ENCODE measurements at places on chromosomes 2 and 18.

GRCh38 chr2:28292491-28292890, 100.2 kb upstream of the FOSL2 start:
- DNase-seq = no peak

GRCh38 chr2:10392951-10393639, 55.0 kb downstream of the ODC1 start:
- no peak for DNase-seq

DNA sequence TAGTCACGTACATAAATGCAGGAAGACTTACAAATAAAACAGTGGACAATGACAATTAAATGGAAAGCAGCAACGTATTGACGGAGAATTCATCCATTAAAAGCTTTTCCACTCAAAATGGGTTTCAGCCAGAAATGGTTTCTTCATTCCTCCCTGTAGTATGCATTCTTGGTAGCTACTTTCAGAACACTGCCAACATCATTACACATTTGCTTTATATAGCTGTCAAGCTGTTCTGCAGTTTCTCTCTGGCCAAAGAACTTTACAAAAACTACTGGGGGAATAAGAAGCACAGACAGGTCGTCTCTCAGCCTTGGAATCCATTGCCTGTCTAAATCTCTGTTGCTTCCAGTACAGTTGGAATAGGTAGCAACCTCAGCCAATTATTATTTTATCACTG, 84.1 kb upstream of the NCKAP5 start:
- no peak for DNase-seq

DNA sequence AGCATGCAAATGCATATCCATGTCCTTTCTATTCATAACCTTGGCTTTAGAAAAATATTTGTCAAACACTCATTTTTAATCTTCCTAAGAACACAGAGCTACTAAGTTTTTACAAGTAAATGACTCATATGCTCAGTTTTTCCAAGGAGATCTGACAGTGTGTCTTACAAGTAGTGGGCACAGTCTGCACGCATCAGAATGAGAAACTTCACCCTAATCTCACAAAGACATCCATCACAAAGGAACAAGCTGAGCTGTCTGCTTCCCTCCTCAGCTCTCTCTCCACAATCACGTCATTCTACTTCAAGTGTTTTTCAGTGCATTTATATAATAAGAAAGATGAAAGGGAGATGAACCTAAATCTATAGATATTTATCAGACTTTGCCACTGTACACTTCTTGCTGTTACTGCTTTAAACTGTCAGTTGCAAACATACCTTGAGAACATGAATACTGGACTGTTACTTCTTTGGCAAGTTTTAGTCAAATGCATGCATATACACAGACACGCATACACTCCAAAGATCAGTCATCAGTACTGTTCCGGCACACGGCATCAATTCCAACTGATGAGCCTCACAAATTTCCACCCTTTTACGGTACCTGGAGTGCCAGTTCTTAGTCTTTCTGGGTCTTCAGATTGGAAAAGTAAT, 75.7 kb downstream of the RBMS1 start:
- DNase-seq = no peak

- DNase-seq = no peak
Observed at GRCh38 chr2:240333985-240334384, 101.5 kb upstream of the GPC1 start.

DNA sequence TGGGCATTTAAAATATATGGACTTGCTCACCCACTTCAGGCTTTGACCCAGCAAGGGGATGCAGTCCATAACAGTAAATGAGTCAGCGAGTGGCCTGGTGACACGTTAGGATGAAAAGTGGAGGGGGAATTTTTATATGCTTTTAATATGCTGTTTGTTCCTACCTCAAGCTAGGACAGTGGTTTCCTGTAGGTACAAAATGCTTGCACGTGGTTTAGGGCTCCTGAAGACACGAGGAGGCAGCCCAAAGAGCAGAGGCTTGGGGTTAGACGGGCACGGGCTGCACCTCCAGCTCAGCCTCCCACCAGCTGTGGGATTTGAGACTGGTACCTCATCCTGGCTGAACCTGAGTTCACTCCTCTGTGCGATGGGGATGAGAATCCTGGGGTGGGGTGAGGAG, 306.2 kb upstream of the CXCR4 start:
- no peak for DNase-seq

DNA sequence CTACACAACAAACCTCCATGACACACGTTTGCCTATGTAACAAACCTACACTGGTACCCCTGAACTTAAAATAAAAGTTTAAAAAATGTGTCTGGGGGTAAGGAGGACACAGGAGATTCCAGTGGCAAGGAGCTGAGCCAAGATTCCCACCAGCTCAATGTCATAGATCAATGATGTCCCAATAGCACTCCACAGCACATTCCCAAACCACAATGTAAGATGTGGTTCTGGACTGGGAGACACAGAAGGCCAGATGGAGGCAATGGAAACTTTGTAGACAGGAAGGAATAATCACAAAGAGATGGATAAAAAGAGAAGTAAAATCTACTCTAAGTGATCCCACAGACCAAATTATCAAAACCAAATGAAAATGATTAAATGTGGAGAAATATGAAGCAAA, 312.4 kb upstream of the SOX11 start:
- no peak for DNase-seq

DNA sequence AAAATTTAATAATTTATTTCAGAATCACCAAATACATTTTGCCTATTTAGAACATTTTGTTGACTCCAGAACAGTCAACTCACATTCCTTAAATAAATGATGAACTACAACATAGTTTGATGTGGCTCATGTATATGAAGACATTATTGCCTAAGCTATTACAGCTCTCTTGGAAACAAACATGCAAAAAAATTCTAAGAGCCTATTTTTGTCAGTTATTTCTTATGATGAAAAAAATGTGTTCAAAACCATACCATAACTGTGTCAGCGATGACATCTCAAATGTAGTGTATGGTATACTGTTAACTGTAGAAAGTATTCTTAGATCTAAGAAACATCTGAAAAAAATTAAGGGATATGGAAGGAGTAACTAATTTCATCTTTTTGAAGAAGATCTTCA, 6.3 kb upstream of the EMILIN2 start:
- no peak for DNase-seq

- no peak for DNase-seq
Observed at GRCh38 chr2:175168564-175168945, 552 bp upstream of the ATF2 start.

DNA sequence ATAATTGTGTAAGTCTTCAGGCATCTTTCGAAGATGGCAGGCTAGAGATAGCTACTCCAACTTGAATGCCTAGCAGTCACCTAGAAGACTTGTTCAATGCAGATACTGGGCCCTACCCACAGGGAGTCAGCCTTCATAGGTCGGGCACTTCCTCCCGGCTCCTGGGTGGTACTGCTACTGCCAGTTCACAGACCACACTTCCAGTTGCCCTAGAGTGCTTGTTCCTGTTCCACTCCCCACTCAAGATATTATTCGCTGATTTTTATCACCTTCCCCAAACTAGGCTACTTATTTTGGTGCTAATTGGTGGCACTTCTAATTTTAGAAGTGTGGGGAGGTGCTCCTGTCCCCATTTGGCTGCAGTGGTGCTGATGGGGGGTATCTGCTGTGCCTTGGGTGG, 34.2 kb downstream of the INPP4A start:
- no peak for DNase-seq

GRCh38 chr2:241161646-241162281, 11.5 kb downstream of the PPP1R7 start:
- no peak for DNase-seq

- no peak for DNase-seq
Observed at GRCh38 chr18:45282101-45282812, 333.0 kb upstream of the SLC14A2 start.

- no peak for DNase-seq
Observed at GRCh38 chr2:112059671-112060070, 4.6 kb downstream of the TMEM87B start.

GRCh38 chr18:51575171-51575570, 377.7 kb upstream of the MEX3C start:
- DNase-seq = no peak

DNA sequence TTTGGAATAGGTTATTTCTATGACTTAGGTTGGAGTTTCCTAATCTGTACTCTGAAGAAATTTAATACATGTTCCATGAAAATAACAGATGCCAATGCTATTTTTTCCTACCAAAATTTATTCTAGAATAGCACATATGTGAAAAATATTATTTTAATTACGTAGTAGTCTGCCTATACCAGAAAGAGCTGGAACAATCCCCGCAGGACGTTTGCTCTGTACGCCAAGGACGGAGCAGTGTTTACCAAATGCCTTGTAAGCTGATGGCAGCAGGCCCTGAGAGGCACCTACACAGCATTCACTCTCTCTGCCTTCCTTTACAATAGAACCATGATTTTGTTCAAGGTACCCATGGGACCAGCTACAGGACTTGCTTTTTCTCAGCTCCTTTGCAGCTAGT, 16.8 kb upstream of the SLC1A4 start:
- no peak for DNase-seq

DNA sequence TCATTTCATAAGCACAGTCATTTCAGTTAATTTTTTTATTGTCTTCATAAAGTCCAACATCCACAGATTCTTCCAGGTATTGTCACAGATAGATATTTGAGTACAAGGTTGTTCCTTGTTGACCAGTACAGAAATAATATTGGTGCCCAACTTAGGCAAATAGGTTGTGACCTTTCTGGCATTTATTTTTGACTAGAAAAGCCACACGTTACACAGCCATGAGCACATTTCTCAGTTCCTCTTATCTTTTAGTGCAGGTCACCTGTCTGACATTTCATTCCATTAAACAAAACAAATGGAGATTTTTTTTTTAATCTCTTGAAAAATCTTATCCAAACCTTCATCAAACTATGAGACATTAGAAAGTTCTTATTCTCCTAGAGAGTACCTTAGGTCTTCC, 428.8 kb downstream of the ZNF521 start:
- DNase-seq = no peak

DNA sequence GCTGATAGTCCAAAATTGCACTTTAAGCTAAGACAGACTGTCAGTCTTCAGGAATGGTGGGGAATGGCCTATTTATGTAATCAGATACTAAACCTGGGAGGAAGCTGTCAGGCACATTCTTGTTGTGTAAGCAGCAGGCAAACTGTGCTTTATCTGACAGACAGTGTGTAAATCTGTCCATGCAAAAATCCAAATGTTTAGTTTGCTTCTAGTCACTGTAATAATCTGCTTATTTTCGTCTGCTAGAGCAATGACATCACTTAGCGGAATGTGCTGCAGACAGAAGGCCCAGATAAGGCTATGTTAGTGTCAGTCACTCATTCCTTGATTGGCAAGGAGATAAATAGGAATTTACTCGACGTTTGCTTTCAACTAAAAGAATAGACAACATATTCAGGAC, 263.5 kb downstream of the ZNF407 start:
- no peak for DNase-seq

DNA sequence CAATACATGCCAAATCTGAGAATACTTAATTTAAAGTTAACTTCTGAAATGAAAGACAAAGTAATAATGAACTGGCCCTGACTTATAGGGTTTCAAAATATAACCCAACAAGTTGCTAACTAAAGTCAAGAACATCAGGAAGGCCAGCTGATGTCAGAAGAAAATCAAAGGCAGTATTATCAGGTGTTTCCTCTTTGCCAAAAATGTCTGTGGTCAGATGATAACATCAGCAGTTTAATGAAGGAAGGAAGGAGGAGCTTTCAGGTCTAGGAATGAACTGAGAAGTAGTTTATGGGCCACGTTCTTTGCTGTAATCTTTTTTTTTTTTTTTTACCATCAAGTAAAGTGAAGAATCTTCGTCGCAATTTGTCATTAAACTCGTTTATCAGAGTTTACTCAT, 40.9 kb downstream of the CDH2 start:
- DNase-seq = no peak

DNA sequence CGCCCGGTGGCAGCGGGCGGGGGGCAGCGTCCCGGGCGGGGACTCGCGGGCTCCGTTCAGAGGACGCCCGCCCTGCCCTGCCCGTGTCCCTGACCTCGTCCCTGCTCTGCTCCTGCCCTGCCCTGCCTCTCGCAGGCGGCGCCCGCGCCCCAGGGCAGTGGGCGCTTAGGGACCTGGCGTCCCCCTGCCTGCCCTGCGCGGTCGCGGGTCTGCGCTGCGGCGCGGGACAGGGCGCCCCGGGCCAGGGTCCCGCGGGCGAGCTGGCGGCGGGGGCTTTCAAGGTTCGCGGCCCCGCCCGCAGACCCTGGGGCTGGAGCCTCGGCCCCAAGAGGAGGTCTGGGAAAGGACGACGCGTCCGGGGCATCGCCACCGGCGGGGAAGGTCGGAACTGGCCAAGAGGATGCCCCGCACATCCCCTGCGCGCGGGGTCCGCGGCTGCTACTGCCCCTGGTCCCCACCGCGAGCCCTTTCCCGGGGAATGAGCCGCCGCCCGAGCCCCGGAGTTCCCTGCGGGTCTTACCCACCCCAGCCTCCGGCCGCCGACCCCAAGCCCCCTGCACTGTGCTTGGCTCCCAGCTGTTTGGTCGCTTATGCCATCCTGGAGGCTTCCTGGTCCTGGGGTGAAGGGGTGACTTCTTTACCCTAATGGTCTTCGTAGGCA, 679 bp downstream of the RNF144A start:
- no peak for DNase-seq

DNA sequence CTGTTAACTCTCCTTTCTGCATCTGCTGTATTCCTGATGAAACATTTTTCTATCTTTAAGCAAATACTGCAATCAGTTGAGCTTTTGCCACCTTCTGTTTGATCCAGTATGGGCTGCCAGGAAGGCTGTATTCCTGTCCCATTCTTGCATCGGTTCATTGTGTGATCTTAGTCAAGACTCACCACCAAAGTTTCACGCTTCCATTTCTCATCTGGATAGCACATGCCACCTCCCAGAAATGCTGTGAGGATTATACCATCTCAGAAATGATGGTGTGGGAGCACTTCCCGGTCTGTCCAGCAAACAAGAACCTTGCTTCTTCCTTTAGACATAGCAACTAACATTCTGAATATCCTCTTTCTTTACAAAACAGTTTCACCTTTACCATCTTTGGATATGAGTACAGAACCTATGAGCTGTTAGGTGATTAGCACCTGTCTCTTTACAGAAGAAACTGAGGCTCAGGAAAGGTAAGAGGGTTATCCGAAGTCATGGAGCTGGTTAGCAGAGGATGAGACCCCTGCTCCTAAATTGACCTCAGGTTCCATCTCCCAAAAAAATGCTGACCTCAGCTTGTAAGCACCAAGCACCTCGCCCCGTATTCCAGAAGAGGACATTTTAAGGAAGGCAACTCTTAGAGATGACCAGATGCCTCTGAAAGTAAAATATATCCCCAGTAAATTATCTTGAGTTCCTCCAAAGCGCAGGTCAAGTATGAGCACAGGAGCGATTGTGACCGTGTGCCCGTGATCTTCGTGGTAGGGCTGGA, 56.8 kb downstream of the FEZ2 start:
- no peak for DNase-seq

Measured in NCI-H1092 (cell line).